ENCODE measurements at places on chromosomes 1 and 21. TPM values are rescaled to one million over a fixed set of nuclear protein-coding genes. Genes with fewer than 3 reads are reported as not detected.

The ARID4B gene
- total RNA-seq = 23.9 TPM

The PLEKHG5 gene
- 5.0 TPM for total RNA-seq

The C4BPA gene
- not detected for total RNA-seq

The GPATCH4 gene
- 30.8 TPM for total RNA-seq

The TAS1R1 gene
- total RNA-seq = not detected

The RLF gene
- total RNA-seq = 33.1 TPM

The MCOLN2 gene
- total RNA-seq = 1.1 TPM

The KLHDC8A gene
- total RNA-seq = not detected

The ZNF669 gene
- 10.8 TPM for total RNA-seq

The OR2L3 gene
- total RNA-seq = not detected

The VASH2 gene
- total RNA-seq = 0.90 TPM

The IL20 gene
- total RNA-seq = not detected

The SYT2 gene
- total RNA-seq = under 0.01 TPM

The LEPROT gene
- 21.0 TPM for total RNA-seq

The ZBTB8A gene
- 6.1 TPM for total RNA-seq

The OR2L5 gene
- not detected for total RNA-seq

The C2CD4D gene
- not detected for total RNA-seq

The HMGCS2 gene
- total RNA-seq = not detected

Data from IMR-90 (cell line).